ENCODE measurements at places on chromosomes 4 and X.

DNA sequence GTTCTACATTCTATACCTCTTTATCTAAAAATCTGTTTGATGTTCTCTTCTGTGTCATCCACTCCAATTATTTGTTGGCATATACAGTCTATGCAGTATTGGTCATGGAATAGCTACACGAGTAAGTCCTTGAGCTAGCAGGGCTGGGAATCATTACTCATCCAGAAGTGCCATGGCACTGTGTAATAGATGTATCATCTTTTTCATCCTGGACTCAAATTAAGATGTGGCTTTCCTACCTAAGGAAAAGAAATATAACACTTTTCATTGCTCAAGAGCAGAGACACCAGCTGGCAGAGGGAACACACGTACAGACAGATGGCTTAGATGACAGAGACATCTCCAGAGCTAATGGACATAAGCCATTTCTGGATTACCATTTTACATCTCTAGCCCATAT, 159.8 kb downstream of the FAM13A start:
- no peak for DNase-seq

- DNase-seq: no peak
Measured at GRCh38 chr4:79977131-79977840, 95.7 kb downstream of the ANTXR2 start.

DNA sequence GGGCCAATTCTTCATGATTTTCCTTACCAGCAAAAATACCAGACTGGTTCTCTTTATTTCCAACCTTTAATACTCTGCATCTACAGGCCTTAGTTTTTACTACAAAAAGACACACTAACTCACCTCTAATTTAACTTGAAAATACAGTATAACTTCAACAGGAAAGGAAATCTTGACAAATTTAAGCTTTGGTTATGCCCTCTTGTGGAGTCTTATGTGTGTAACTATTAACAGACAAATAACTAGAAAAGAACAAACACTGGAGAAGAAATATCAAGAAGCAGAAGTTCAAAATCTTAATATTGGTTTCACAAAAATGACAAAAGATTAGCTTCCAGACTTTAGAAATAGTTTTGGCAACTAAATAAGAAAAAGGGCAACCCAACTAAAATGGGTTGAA, 33.0 kb downstream of the PPA2 start:
- DNase-seq: no peak

GRCh38 chr4:10582059-10582686, 102.4 kb downstream of the CLNK start:
- DNase-seq: no peak

GRCh38 chrX:41043674-41044345, 41.4 kb upstream of the USP9X start:
- no peak for DNase-seq

- no peak for DNase-seq
Measured at GRCh38 chr4:148253768-148254167, 188.4 kb downstream of the NR3C2 start.

DNA sequence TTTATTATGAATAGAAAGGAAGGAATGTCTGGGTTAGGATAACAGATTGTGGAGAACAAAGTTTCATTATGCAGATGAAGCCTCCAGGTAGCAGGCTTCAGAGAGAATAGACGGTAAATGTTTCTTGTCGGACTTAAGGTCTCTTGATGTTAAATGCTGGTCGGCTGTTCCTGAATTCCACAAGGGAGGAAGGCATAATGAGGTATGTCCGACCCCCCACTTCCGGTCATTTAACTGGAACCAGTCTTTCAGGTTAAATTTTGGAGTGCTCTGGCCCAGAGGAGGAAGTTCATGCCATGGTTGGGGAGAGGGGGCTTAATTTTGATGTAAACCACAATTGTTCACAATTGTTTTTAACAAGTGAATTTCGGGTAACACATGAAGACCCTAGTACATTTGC, 158.1 kb upstream of the VCX3A start:
- no peak for DNase-seq

- no peak for DNase-seq
Measured at GRCh38 chr4:26583538-26583864, 383 bp upstream of the TBC1D19 start.

Measured in mesothelial cell of epicardium (in vitro differentiated cells).